ENCODE measurements at places on chromosomes 6 and 20.
A peak's percentile ranks its signal among the peaks of the same experiment; 100 is the strongest.

DNA sequence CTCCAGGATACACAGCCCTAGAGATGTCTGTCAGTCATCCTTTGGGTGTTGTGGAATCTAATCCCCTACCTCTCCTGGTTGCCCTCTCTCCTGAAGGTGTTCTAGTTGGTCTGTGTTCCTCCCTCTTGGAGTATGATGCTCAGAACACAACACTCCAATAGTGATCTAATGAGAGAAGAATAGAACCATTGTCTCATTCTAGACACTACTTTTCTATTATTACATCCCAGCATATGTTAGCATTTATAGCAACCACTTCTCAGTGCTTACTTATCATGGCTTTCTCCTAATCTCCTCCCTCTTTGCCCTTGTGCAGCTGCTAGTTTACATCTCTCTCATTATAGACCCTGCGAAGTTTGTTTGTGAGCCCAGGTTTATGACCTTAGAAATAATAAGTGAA, 109.0 kb downstream of the UNC5CL start:
- DNase-seq: no peak

- peak; percentile 17 for DNase-seq
These were observed 47.2 kb downstream of the FOXF2 start for GRCh38 chr6:1436334-1437306.

DNA sequence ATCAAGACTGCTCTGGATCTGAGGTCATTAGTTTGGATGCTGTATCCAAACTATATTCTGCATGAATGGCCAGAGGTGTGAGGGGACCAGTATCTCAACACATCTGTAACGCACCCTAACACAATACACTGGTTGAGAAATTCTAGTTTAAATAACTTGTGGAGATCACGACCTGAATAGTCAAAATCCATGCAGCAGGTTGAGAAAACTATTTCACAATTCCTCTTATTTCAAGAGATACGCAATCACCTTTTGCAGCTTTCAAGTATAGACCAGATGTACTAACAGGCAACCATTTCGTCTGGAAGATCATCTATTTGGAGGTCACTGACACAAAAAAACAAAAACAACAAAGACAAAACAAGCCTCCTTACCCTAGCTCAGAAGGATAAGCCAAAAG, 11.1 kb downstream of the CSNK2A1 start:
- no peak for DNase-seq

DNA sequence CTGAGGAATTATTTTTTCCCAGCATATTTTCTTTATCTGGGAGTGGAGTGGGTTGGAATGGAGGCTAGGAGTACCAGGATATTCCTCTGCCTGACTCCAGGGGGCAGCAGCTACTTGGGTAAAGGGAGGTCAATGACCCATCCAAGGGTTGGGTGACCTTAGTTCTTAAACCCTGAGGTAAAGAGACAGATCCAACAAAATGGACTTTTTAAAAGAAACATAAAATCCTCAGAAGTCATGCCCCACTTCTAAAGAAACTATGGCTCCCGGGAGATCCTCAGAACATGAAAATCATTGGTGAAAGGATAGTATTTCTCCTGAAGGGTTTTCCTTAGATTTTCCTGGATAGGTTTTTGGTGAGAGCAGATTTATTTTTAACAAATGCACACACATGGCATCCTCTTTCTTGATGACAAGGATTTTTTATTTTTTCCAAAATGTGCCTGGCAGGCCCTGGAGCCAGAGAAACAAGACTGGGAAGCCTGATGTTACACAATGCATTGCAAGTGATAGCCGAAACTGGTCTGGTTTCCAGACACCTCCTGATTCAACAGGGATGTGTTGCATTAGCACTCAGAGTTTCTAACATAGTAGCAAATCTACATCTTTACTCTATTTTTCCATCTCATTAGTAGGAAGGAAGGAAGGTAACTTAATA, 240.9 kb upstream of the BTBD3 start:
- peak; percentile 9 for DNase-seq

DNA sequence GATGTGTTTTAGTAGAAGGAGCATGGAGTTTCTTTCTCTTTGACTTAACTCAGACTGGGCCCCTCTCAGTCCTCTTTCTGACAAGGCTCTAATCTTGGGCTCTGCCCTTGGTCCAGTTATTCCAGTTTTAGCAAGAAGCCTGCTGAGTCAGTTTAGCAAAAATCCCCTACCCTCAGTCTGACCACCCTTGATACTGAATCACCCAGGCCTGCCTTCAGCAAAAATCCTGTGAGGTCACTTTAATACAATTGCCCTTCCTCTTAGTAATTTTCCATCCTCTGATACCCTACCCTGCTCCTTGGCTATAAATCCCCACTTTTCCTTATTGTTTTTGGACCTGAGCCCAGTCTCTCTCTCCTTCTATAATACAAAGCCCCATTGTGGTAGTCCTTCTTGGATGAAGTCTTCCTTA, 326.7 kb upstream of the NOX3 start:
- peak; percentile 92 for DNase-seq

- DNase-seq: no peak
These were observed 170.4 kb upstream of the THEMIS start for GRCh38 chr6:128071212-128071611.

DNA sequence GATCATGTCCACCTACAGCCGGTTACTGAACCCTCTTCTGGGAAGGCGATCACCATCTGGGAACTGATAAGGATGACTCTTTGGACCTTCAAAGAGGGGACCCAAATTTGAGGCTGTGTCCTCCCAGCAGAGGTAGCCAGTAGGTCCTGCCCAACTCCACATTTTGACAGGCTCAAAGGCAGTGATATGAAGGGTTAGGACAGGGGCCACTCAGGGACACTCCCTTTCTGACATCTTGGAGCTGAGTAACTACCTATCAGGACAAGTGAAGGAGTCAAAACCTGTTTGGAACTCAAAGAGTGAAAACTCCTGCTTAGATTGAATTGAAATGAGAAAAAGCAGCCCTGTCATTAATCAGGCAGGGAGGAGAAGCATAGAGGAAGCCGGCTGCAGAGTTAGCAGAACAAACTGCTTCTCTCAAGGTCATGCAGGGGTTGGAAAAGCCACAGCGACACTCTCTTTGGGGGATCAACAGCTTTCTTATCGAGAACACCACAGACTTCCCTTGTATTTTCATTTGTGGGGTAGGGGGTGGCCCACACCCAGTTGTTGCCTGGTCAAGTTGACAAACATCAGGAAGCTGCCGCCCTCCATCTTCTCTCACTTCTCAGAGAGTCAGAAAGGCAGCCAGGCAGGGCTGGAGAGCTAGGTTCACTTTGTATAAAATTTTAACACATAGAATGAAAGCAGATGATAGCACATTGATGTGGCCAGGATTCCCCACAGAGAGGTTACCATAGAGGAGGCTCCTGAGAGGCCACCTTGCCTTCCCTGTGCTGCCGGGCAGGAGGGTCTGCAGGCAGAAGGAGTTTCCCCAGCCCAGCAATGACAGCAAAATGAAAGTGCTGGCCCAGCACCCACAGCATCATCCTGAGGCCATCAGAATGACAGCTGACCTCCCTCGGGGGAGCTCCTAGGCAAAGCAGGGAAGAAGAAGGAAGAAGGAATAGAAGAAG, 47.6 kb downstream of the AGPAT4 start:
- DNase-seq: no peak

DNA sequence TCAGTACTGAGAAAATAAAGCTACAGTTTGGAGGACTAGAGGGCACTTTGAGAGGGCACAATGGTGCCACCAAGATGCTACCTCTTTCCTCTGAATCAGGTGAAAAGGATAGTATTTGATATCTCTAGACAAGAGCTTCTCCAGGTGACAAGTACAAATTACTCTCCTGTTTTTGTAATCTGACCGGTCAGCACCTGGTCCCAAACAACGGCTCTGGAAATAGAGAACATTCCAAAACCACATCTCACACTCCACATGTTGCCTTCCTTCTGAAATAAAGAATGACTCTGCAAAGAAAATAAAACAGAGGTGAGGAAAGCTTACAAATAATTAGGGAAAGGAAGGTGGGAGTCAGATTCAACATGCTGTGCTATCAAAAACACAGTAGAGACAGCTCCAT, 51.3 kb upstream of the CITED2 start:
- DNase-seq: no peak

GRCh38 chr6:41942067-41942851, 651 bp upstream of the CCND3 start:
- DNase-seq: peak; percentile 71

DNA sequence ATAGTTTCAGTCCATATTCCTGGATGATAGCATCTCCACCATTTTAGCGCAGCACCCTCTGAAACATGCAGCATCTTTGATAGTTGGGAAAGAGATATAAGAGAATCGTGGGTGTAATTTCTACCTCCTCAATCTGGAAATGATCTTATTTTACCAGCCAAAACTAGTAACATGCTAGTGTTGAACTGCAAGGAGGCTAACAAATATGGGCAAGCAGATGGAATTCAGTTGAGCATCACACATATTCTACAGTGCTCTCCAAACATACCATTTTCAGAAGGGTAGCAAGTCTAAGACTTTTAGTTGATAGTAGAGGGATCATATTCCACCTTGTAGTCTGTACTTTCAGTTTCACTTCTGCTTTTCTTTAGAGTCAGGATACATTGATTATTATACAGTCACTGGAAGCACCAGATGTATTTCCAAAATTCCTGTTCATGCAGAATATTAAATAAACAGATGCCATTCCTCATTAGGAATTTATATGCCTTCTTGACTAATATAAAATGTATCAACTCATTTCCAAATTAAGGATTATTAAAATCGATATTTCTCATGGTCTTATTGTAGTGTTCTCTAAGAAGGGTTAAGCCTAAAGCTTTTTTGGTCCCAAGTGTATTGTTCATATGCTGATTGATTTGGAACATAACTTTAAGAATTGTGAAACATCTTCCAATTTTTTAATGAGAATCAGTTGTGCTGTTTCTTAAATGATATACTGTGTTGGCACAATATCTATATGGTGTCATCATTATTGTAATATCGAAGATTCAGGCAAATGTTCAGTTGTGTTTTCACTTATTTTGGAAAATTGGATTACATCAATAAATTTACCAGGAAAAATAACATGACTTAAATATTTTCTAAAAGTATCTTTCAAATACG, 362.0 kb downstream of the CENPW start:
- DNase-seq: no peak

GRCh38 chr6:21050935-21051334, 516.7 kb downstream of the CDKAL1 start:
- DNase-seq: no peak

DNA sequence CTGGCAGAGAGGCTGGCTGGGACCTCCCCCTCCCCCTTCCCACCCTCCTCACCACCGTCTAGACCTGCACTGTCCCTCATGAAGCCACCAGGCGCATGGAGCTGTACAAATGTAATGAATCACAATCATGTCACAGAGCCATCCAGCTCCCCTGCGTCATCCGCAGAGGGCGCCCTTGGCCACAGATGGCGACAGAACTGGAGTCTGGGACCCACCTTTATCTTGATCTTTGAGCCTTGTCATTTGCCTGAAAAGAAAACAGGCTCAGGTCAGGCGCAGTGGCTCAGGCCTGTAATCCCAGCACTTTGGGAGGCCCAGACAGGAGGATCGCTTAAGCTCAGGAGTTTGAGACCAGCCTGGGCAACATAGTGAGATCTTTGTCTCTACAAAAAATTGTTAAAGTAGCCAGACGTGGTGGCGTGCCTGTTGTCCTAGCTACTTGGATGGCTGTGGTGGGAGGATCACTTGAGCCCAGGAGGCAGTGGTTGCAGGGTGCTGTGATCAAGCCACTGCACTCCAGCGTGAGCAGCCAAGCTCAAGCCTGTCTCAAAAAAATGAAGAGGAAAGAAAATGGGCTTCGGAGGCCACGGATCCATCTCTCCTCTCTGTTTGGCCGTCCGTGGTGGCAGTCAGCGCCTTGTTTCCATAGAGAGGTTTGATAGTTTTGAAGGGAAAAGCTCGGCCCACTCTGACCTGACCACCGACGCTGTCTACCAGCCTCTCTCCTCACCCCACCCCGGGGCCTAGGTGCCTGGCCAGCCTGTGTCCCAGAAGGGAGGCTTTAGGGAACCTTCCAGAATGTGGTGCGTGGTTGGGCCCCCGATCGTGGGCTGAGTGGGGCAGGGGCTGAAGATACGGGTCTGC, 6.2 kb downstream of the COL9A3 start:
- no peak for DNase-seq

DNA sequence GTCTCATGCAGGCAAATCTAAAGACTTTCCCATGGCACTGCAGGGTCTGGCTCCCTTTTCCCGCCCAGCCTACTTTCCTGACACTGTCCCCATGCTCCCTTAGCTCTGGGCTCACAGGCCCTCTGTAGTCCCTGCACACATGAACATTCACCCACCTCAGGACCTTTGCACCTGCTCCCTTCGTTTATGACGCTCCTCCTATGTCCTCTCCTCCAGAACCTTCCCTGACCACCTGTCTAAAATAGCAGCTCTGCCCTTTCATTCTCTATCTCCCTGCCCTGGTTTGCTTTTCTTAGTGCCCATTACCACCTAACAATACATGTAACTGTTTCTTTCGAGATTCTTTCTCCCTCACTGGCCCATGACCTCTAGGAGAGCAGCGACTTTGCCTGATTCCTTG, 22.3 kb downstream of the HM13 start:
- no peak for DNase-seq

DNA sequence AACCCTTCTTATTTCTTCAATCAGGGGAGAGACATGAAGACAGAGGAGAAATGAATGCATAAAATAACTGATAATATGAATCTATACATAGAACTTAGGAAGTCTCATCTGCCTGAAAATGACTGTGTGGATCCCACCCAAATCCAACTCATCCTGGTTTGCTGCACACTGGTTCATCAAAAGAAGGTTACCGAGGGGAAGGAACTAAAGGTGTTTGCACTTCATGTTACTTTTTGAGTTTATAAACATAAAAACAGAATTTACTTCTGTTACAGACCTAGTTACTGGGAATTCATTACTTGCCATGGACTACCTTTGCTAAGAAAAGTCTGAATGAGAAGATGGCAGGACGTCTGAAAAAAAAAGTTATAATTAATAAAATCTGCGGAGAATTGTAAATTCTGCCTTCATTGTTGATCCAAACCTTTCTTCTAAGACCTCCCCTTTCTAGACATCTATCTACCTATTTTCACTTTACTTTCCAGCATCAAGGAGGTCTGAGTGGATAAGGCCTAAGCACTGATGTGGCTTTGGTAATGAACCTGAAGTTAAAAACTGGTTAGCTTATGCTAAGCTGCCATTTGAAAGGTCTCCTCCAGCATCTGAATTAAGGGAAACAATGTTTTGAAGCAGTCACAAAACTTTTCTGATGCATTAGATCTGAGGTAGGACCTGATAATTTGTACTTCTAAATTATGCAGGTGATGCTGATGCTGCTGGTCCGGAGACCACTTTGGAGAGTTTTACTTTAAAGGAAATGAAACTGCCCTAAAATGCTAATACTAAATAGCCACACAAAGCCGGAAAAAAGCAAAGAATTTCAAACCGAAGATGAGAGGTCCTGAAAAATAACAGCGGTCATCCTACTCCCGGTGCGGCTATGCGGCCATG, 84.0 kb downstream of the HFE start:
- DNase-seq: no peak

- no peak for DNase-seq
These were observed 3.3 kb upstream of the STMND1 start for GRCh38 chr6:17098538-17098937.

GRCh38 chr6:4370066-4370465, 234.7 kb upstream of the ECI2 start:
- DNase-seq: peak; percentile 91

GRCh38 chr6:127199470-127199869, 67.2 kb upstream of the RNF146 start:
- DNase-seq: no peak

Data from non-pigmented ciliary epithelial cell (primary cell).